ENCODE measurements at places on chromosomes 13 and 19. TPM values are rescaled to one million over a fixed set of nuclear protein-coding genes. Genes with fewer than 3 reads are reported as not detected.

Gene LILRB1
- total RNA-seq, result not detected

Gene IGFL3
- not detected for total RNA-seq

Gene GARIN5A
- total RNA-seq, result 1.8 TPM

Gene TMEM238
- total RNA-seq, result 5.9 TPM
